Left cardiac atrium (tissue), 4 donors: ENCODE measurements at places on chromosomes 1 and 21.

DNA sequence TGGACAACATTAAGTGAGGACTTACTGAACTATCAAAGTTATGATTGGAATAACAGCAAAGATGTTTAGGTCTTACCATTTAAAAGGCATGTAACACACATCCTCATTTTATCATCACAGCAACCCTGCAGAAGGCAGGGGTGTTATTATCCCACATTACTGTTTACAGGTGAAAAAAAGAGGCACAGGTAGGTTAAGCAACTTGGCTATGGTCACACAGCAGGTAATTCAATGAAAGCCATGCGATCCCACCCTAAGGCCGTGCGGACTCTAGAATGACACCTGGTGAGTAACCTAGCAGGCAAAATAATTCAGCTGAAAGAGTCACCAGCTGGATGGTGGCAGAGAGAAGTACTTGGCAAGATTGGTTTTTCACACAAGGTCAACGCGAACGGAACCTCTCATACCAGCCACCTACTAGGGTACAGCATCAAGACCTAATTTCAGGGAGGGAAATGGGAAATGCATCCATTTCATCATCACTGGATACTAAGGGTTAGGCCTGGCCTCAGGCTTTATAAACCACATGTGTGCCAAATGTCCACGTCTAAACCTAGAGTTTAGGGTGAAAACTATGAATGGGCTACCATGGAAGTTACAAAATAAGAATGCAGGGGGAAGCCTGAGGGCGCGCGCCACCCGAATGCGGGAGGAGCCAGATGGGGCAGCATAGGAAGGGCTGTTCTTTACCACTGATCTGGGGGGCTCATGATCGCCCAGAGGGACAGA is 85.3 kb downstream of the SLC66A1 start:
- DNase-seq = no peak

DNA sequence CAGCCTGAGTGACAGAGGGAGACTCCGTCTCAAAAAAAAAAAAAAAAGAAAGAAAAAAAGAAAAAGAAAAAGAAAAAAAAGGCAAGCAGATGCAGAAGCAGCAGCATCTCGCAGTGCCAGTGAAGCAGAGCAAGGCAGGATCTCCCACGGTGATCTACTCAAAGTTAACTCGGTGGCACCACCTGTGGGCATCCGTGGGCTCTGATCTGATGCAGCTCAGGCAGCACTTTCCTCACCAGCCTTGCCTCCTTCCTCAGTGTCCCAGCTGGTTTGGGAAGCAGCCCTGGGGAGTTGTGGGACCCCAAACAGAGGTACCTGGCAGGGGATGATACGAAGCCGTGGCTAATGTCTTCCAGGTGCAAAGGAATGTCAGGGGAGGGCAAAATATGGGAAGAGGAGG is 104.3 kb upstream of the KRTAP19-8 start:
- no peak for DNase-seq

GRCh38 chr1:180849031-180849775 is 63.5 kb upstream of the KIAA1614 start:
- DNase-seq = no peak

GRCh38 chr1:19786988-19787423 is 12.7 kb downstream of the TMCO4 start:
- DNase-seq = no peak

GRCh38 chr1:33971018-33971710 is 107.3 kb downstream of the HMGB4 start:
- peak; percentile 39 for DNase-seq

DNA sequence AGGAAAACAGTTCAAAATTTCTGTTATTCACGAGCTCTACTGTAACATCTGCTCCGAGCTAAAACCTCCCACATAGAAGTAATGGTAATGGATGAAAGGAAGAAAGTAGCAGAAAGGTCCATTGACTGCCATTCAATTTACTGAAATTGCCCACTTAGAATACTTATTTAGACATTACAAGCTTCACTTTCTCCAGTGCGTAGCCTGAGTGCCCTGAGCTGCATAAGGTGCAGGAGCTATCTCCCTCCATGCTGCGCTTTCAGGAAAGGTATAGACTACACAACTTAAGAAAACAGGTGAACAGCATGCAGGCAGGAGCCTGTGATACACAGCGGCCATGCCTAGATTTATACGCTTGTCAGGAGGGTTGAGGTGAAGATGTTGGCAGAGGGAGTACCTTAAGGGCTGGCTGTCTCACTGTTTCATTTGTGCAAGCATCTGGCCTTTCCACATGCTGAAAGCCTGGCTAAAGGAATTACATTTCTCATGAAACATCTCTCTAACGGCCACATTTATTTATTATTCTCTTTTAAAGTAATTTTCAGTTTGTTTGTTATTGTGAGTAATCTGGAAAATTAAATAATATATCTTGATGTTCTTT is 74.7 kb downstream of the RGS18 start:
- no peak for DNase-seq

DNA sequence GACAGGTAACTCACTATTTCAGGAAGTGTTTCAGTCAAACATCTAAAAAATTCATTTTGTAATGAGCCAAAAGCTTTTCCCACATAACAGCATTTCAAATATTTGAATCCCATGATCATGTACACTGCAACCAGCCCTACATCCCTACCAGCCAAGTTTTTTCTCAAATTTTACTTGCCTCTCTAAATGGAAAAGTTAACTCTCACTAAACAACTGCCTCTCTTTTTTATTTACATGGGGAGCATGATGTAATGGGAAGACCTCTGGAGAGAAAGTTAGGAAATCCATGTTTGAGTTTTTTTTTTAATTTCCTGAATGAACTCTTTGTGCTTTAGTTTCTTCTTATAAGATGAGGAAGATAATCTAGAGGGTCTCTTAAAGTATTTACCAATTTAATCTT is 70.5 kb downstream of the TTLL7 start:
- no peak for DNase-seq

GRCh38 chr1:241308471-241308870 is 48.5 kb downstream of the RGS7 start:
- DNase-seq = no peak

DNA sequence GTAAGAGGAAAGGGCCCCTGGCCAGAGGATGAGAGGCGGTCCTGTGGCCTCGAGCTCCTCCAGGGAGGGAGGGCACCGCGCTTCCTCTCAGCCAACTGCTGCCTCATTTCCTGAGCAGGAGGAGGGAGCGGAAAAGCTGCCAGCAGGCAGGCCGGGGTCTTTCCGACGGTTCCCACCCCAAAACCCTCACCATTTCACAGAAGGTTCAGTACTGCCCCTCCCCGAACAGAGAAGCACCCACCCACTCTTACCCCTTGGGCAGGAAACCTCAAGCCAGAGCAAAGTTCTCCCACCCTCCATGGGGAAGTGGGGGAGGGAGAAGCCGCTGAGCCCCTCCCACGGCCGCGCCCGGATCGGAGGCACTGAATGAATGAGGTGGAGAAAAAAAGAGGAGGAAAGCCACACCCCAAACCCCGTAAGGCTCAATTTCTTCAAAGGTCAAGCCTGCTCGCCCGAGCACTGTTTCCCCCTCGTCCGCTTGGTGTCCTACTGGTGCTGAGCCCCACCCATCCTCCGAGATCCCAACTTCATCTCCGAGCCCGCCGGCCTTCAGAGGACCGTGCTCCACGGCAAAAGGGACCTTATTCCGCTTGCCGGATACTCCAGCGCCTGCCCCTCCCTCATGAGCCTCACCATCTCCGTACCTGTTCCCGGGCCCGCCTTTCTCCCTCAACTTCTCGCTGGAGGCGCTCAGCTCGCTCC is 9.4 kb downstream of the TPM3 start:
- DNase-seq = peak; percentile 89

DNA sequence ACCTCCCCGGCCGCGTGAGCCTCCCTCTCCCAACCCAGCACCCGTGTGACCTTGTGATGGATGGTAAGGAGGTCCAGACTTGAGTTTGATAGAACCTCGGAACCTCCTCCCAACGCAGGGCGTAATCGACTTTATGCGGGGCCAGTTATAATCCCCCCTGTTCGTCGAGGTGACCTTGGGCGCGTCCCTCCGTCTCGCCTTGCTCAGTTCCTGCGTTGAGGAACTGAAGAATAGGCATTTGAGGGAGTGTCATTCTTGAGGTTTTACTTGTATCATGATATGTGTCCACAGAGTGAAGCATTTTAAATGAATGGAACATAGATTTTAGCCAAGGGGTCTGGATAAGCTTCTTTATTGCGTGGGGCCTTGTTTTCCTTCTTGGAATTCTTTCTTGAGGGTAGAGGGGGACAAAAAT is 433 bp downstream of the TIMM17A start:
- DNase-seq = no peak

DNA sequence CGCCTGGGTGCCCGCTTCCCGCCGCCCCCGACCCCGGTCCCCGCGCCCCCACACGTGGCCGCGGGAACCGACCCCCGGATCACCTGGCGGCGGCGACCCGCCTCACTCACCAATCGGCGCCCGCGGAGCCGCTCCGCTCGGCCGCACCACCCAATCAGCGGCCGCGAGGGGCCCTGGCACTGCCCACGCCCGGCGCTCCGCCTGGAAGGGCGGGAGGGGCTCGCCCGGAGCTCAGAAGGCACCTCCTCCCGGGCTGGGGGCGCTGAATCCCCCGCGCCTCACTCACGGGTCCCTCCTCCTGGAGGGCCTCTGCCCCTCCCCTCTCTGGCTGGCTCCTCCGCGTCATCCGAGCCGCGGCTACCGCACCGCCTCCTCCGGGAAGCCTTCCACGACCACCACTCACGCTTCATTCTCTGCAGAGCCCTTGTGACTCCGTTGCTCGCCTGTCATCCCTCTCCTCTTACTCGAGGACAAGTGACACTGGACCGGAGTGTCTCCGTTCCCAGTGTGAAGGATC is 374 bp downstream of the SH2D5 start:
- peak; percentile 67 for DNase-seq

GRCh38 chr1:86516335-86516734 is 30.5 kb upstream of the CLCA4 start:
- no peak for DNase-seq

GRCh38 chr1:226762988-226763904 is 24.2 kb upstream of the ITPKB start:
- no peak for DNase-seq

- no peak for DNase-seq
Measured at GRCh38 chr21:39984286-39984991, 117.2 kb downstream of the PCP4 start.

GRCh38 chr1:33692206-33693188 is 171.4 kb upstream of the HMGB4 start:
- no peak for DNase-seq

DNA sequence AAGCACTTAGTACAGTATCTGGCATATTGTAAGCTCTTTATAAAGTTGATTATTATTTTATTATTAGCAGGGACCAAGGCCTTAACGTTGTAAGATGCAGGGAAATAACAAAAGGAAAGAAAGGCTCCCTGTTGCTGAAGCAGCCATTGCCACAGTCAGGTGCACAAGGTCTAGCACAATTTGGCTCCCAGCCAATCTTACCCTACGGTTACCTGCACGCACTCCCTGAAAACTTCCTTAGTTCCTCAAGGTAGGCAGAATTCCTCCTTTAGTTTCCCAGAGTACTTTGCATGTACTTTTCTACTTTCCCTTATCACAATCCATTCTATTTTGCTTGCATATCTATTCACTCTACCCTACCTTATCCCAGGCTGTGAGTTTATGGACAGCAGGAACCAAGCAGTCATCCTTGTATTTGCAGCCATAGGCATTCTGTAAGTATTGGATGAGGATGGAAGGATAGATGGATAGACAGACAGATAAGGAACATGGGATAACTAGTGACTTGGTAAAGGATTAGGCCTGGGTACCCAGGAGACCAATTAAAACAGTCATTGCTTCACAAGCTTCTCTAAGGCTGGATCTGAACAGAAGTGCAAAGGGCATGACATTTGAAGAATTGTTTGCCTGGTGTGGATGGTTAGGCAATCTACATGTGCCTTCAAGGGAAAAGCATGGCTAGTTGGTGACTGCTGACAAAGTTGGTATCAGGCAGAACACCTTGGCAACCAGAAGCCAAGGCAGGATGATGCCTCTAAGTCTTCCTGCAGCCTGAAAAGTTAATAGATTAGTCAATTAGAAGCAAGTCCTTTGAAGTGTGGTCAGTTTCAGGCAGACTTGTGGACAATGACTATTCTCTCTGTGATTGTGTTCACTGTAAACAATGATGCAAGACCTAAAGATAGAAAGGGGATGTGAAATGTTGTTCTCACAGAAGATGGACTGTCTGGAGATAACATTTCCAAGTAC is 20.8 kb upstream of the JAK1 start:
- DNase-seq = no peak

DNA sequence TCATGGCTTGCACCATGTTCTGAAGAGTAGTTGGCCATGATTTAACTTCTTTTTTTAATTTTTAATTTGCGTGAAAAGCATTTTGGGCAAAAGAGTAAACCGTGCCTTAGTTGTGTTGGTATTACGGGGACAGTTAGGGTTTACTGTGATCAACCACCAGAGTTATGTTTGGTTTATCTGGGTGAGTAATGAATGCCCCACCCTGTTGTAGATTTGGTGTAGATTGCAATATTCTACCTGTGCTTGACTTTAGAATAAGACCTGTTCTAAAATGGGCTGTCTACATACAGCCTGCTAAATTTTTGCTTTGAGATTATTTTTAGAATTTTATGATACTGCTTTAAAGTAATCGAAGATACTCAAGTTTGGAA is 1.4 kb downstream of the USP25 start:
- DNase-seq = no peak

DNA sequence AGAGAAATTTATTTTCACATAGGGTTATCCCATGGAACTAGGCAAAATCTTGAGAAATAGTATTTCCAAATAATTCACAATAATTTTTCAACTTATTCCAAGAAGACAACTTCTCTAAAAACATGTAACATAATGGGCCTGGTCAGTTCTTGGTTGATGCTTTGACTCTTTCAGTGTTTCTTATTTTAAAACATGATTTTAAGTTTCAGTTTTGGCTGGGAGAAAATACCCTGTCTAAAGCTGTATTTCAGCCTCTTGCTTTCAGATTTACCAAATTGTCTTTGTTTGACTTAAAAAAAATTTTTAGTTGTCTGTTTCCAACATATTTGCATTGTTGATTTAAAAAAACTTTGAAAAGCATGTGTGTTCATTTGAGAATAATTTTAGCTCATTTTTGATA is 5.1 kb downstream of the OR2T4 start:
- no peak for DNase-seq

- DNase-seq = no peak
Measured at GRCh38 chr1:9737057-9737456, 85.5 kb downstream of the PIK3CD start.

- peak; percentile 77 for DNase-seq
Measured at GRCh38 chr1:159960721-159961381, 6.8 kb upstream of the SLAMF9 start.

DNA sequence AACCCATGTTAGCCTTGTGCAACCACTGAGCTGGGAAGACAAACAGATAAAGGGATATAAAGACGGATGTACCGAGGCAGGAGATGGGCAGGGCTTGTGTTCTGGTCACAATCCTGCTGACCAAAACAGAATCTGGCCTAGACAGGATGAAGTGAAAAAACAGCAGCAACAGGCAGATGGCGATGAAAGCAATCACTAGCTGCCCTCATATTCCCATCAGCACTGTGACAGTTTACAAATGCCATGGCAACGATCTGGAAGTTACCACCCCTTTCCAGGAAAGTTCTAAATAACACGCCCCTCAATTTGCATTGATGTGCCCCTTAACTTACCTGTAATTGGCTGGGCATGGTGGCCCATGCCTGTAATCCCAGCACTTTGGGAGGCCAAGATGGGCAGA is 40.6 kb upstream of the CD46 start:
- no peak for DNase-seq

- DNase-seq = peak; percentile 44
Measured at GRCh38 chr21:41164981-41165655, 2.8 kb upstream of the BACE2 start.
